ENCODE measurements at places on chromosomes 13 and 19. TPM values are rescaled to one million over a fixed set of nuclear protein-coding genes. Genes with fewer than 3 reads are reported as not detected.

The TEX29 gene
- total RNA-seq, result 0.83 TPM

The PRKCG gene
- 0.45 TPM for total RNA-seq

The TJP3 gene
- total RNA-seq, result 2.7 TPM

The CD37 gene
- total RNA-seq, result 352 TPM

The DNASE2 gene
- 28.8 TPM for total RNA-seq

The PSG11 gene
- total RNA-seq, result not detected

The TMPRSS9 gene
- total RNA-seq, result not detected

The MYH14 gene
- not detected for total RNA-seq

The SLC7A9 gene
- 0.27 TPM for total RNA-seq

The LIN7B gene
- 5.6 TPM for total RNA-seq

The LSM7 gene
- total RNA-seq, result 105 TPM

The OR7C1 gene
- not detected for total RNA-seq

All from activated CD4-positive, alpha-beta T cell treated with anti-CD3 and anti-CD28 coated beads, Interleukin-2, amount 10 ng/mL, durations not matched to agents 7 days and 5 days (primary cell).